ENCODE measurements at places on chromosomes 11 and 22. TPM values are rescaled to one million over a fixed set of nuclear protein-coding genes. Genes with fewer than 3 reads are reported as not detected.

Gene SUSD2
- polyA plus RNA-seq = 12.0 TPM

DNA sequence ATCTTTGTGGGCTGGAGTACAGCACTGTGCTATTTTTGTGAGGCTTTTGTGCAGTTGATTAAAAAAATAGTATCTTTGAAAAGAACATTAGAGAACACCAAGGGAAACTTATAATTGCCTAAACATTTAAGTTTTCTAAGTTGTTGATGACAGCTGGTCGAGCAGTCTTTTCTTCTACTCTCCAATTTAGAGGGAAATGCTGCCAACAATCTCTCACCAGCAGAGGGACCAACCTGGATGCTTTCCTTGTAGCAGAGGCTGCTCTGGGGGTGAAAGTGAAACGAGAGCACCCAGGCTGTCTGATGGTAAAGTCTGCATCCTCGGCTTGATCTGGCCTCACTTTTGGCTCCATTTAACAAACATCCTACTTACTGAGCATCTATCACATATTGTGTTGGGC lies 1286.5 kb upstream of the TENM4 start:
- no peak for DNase-seq

Gene C11orf21
- 1.2 TPM for polyA plus RNA-seq

DNA sequence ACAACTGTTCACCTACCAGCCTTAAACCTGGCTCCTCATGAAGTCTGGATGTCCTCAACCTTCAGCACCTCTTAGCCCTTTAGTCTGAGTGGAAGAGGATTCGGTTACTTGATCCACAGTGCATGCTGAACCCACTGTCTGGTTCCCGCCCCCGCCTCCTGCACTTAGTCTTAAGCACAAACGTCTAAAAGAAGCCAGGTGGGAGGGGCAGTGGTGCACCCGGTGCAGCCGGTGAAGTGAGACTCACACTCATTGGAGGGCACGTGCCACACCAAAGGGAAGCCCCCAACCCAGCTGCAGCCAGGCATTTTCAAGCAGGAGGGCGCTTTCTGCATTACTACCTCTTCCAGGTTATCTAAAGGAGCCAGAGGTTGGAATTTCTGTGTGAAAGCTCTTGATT lies 146.8 kb downstream of the COMMD9 start:
- no peak for DNase-seq

GRCh38 chr22:38314051-38314932 lies 2.9 kb downstream of the CSNK1E start:
- no peak for DNase-seq

Gene PANX3
- not detected for polyA plus RNA-seq

DNA sequence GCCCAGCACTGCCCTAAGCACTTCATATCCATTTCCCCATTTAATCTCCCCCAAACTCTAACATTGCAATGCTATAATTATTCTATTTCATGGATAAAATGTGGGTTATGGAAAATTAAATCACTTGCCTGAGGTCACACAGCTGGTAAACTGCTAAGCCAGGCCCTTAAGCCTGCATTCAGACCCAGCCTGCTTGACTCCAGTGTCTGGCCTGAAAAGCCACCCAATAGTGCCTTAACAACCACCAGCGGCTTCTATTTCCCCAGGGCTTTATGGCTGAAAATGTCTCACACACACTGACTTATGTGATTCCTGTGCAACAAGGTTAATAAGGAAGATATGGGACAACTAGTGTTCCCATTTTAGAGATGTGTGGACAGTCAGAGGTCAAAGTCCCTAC lies 178.5 kb upstream of the SNX19 start:
- DNase-seq = no peak

GRCh38 chr11:79406376-79406775 lies 34.5 kb downstream of the TENM4 start:
- DNase-seq = no peak

DNA sequence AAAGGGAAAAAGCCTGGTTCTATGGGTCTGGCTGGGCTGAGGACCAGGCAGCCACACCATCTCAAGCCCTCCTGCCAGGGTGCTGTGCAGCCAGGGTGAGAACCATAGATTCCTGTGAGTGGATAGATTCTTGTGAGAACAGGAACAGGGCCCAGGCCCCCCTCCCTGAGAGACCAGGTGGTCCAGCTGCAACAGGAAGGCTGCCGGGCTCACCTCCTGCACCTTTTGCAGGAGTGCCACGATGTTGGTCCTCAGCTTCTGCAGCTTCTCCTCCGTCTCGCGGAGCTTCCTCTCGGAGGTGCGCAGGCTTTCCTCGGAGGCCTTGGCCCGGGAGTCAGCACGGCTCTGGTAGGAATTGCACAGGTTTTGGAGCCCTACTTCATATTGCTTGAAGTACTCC lies 40.8 kb downstream of the MORC2 start:
- no peak for DNase-seq

Gene CALCA
- 2.7 TPM for polyA plus RNA-seq

Gene RFPL3
- polyA plus RNA-seq = not detected

GRCh38 chr11:103737037-103737622 lies 299.3 kb upstream of the DDI1 start:
- DNase-seq = no peak

DNA sequence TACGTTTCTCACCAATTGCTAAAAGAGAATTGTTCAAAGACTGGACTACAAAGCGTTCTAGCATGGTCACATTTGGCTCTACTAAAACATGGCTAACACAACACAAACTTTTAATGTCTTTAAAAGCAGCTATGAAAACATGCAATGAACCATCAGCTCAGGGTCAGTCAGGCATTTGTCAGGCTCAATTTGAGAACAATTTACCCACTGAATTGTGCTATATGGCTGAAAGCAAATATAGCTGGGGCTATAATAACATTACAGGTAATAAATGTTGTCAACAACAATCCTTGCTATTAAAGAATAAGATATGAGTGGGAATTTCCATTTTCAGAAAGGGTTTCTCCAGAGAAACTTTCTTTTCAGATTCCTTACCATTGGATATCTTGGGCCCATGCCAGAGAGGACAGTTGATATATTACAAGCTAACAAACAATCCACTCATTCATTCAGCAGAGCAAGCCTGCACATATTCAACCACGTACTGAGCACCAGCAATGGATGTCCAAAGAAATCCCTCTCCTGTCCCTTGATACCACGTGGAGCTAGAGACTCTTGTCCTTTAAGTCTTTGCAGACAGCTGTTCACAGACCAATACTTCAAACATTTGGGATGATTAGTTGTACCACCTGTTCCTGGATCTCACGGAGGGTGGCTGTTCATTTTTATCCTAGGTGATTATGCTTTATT lies 82.5 kb upstream of the DDI1 start:
- DNase-seq = no peak

- DNase-seq = no peak
Measured at GRCh38 chr11:27076121-27076589, 35.5 kb downstream of the BBOX1 start.

DNA sequence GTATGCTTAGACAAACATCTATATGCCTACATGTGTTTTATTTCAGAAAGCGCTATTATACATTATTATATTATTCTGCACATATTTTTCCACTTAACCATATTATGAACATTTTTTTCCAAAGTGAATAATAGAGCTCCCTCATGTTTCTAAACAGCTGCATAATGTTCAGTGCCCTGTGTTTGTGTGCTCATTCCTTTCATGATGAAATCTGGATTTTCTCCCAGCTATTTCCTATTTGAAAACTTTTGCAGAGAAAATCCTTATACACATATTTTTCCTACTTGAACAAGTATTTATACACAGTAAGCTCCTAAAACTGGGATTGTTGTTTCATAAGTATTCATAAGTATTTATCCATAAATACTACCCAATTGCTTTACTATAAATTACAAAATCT lies 18.1 kb upstream of the RFPL2 start:
- no peak for DNase-seq

DNA sequence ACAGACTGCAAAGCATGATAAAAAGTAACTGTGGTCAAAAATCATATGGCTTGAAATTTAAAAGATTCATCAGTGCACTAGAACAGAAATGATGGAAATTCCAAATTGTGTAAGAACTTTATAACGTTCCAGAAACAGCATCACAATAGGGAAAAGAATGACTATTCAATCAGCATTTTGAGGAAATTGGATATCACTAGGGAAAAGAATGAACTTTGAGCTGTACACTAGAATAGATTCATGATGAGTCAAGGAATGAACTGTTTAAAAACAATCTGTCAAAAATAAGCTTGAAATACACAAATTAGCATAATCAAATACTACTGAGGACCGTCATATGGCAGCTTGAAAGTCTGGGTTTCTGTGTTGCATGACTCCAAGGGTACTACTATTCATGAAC lies 20.5 kb upstream of the HEPHL1 start:
- DNase-seq = no peak
